ENCODE measurements at places on chromosomes 5 and 9.

- peak; percentile 36 for DNase-seq
These were observed 87.5 kb upstream of the SSBP2 start for GRCh38 chr5:81838307-81838906.

DNA sequence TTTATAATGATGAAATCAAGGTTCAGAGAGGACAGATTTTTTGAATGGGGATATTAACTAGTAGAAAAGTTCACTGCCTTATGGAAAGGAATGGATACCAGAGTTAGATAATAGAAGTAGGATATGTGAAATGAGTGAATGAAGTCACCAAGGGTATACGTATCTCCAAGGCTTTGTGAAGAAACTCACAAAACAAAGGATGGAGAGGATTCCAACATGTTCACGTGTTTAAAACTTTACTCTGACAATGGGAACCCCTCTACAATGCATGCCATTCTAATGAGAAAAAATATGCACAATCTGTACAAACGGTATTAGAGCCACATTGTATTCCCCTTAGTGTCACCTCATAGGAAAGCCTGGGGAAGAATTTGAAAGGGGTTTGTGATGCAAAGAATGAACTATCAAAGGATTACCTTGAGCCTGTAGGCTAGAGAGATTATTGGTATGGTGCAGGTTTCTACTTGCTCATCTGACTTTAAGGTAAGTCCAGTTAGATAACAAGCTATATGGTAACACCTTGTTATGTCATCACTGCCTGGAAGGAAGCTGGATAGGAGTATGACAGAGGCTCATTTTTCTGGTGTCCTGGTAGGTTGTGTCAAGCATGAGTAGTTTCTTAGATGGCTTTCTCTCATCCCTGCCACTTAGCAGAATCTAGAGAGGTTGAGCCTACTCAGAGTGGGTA is 250.3 kb upstream of the SEMA6A start:
- no peak for DNase-seq

DNA sequence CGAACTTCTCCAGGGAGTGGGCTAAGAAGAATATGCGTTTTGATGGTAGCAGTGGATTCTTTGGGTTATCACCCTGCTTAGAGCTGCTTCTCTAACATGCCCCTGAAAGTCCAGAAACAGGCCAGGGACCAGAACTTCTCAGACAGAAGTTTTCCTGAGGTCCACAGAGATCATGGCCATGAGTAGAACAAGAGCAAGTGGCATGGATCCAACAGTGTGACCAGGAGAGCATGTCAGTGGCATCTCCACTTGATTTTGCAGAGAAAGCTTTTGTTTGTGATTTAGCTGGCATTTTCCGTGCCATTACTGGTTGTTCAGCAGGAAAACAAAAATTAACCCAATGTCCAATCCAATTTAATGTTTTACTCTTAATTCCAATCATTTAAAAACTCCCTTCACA is 298.5 kb upstream of the CD180 start:
- no peak for DNase-seq

DNA sequence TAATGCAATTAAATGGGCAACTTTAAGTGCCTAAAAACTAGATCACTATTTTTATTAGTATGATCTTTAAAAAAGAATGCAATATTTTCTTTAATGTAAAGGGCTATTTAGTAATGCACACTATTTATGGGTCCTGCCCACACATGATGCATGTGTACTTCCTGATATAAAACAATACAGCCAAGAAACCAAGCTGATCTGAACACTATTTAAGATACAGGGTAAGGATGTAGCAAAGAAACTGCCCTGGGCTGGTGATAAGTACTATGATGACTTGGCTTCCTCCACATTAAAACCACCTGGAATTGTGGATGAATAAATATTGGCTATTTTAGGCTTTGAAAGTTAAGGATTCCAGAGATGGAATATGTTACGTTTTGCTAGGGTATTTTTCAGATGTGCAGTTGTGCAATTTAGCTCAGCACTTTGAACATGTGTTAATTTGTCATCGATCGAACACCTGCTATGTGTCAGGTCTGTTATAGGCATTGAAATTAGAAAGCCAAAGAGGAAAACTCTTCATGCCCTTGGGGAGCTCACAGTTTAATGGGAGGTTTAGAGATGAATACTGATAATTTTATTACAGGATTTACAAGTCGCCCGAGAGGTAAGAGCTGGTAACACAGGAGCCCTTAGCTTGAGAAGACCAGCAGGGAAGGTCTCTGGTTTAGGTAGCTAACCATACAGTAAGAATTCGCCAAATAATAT is 276.7 kb downstream of the PLK2 start:
- DNase-seq, result no peak

- peak; percentile 15 for DNase-seq
These were observed 42.5 kb upstream of the RIC1 start for GRCh38 chr9:5586391-5586802.

DNA sequence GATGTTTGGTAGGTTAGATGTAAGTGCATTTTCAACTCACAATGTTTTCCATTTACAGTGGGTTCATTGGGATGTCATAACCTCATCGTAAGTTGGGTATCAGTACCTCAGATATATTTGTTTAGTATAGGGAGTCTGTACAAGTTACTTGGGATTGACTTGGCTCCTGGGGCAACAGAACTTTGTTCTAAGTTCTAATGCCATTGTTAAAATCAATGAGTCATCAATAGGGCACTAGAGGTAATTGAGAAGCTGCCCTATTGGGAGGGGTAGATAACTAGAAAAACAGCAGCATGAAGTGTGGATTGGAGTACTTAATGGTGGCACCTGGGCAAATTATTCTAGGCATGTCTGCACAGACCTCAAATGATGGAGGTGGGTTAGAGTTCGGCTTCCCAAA is 272.8 kb downstream of the DOCK8 start:
- no peak for DNase-seq

GRCh38 chr9:132760057-132760456 is 89.8 kb downstream of the GTF3C4 start:
- no peak for DNase-seq

DNA sequence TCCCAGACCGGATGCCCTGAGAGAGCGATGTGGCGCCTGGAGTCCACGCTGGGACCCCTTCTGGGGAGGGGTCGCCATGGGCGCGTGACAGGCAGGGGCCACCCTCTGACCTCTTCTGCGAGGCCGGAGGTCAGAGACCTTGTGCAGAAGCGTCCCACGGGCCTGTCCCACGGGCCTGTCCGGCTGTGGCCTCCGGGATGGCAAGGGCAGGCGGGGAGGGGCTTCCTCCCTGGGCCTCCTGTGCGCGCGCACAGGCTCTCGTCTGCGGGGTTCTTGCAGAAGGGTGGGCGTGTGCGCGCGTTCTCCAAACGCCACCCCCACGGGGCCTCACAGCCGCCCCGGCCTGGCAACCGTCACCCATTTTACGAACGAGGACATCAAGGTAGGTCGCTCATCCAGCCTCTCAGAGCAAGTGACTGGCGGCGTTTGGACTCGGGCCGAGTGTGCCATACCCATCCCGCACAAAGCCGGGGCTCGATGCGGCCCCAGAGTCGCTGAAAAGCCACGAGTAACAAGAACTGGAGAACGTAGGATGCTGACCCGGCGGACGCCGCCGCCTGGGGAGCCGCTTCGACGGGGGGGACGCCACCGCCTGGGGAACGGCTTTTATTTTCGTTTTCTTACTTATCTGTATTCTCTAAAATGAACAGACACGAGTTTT is 897 bp downstream of the AHRR start:
- peak; percentile 12 for DNase-seq

DNA sequence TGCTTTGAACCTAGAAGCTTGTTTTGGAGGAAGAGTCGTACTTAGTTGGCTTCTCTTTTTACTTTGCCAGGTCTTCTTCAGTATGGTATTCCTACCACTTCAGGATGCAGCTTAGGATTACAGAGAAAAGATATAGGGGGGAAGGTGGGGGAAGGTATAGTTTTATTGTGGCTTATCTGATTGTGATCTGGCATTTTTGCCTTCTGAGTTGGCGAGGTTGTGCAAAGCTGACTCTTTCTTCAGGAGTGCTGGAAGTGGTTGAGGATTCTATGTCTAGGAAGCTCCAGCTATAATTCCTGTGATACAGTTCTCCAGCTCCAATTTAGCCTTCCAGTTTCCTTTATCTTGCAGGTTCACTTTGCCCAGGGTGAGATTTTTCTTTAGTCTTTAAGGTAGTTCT is 7.0 kb downstream of the CDC42SE2 start:
- DNase-seq, result no peak

- DNase-seq, result no peak
These were observed 63.7 kb downstream of the PRKACG start for GRCh38 chr9:68950188-68950587.

GRCh38 chr9:77163884-77164283 is 13.4 kb upstream of the VPS13A start:
- DNase-seq, result no peak

GRCh38 chr9:96818533-96818932 is 35.8 kb downstream of the ZNF782 start:
- no peak for DNase-seq

GRCh38 chr9:77455312-77455927 is 192.7 kb downstream of the GNA14 start:
- DNase-seq, result peak; percentile 54

- DNase-seq, result no peak
These were observed 320.9 kb downstream of the NTRK2 start for GRCh38 chr9:84990416-84990815.

- peak; percentile 81 for DNase-seq
These were observed 3.3 kb upstream of the TMEM141 start for GRCh38 chr9:136787690-136788400.

DNA sequence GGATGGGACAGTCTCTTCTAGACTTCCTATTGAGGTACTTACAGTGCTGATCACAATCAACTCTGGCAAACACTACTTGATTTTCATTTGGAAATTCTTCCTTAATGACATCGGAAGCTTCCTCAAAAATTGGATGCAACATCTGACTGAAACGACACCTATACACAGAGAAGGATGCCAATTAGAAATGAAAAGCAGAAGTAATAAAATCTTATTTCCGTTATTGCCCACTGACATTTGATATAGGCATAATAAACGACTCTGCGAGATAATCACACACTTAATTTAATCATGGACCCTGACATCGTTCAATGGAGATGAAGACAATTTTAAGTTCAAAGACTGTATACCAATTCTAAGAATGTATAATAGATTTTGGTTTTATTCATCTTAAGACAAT is 46.4 kb downstream of the ERP44 start:
- no peak for DNase-seq

DNA sequence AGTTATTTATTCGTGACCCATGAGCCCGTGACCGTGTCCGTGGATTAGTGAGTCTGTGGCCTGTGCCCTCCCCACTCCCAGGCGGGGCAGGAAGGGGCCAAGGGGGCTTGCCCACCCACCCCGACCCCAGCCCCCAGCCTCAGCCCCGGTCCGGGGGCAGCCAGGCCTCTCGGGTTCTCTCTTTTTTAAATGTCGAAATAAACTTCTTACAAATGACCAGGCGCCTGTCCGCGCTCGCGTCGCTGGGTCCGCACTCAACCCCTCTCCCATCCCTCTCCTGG is 7.6 kb downstream of the BARHL1 start:
- DNase-seq, result no peak

DNA sequence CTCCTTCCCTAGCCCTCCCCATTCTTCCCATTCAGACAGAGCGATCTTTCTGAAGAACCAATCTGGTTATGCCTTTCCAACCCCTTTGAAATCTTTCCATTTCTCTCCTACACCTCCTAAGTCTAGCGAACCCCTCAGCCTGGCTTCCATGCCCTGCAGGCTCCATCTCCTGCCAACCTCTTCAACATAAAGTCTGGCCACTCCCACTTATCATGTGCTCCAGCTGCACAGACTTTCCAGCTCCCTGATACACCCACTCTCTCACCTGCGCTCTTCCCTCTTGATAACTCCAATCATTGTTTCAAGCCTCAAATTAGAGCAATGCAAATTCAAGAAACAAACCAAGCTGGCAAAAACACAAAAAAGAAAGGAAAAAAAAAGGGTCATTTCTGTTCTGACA is 3.8 kb upstream of the ORM1 start:
- no peak for DNase-seq

DNA sequence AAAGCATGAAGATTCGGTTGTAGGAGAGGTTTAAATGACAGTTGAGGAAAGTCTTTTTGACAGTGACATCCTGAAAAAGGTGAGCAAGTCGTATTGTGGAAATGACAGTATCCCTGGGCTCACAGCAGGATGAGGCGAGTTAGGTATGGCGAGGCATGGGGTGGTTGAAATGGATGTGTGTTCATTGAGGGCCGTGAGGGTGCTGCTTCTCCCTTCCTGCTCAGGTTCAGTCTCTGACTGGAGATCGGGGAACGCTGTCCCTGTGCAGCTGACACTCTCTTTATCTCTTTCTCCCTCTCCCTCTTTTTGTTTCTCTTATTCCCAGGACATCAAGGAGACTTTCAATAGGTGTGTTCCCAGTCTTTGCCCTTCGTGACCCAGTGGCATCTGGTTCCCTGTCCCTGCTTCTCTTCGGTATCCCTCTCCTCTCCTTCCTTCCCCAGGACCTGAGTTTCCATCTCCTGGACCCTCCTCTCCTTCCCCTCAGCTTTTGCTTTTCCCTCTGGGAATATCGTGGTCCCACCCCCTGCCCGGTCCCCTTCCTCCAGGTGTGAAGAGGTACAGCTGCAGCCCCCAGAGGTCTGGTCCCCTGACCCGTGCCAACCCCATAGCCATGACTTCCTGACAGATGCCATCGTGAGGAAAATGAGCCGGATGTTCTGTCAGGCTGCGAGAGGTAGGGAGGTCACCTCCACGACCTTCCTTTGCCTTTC is 10.2 kb downstream of the TRIM41 start:
- DNase-seq, result no peak

DNA sequence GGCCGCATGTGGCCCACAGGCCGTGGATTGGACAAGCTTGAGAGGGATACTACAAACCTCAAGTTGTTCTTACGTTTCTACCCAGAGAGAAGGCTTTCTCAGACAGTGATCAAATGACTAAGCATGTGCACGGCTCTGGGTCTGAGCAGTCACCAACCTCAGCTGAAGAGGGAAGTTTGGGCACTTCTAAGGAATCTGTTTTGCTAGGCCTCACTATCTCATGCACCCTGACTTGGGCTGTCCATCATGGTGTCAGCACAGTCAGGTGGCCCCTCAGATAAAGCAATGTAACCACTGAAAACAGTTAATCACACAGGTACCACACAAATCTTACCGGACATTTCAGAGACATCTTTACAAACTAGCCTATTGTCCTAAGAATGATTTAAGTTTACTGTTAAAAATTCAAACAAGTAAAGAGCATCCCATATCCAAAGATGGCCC is 24.6 kb downstream of the CSF2 start:
- no peak for DNase-seq

DNA sequence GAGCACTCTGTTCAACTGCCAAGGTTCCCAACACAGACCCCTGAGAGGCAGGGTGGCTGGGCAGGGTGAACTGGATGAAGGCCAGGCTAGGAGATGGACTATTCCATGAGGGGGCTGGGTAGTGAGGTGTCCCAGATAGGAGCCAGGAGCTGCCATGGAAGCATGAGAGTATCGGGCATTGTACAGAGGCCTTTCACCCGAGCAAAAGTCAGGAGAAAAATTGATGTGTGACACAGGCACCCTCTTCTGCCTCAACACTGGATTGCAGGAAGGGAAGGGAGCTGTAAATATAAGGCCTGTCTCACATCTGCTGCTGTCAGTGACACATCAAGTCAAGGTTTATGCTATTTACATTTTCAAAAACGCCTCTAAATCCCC is 74.6 kb downstream of the UBAP1 start:
- DNase-seq, result no peak

Data from activated CD4-positive, alpha-beta T cell treated with anti-CD3 and anti-CD28 coated beads, Interleukin-2, amount 10 ng/mL, durations not matched to agents 7 days and 5 days (primary cell).